Pulmonary artery endothelial cell (primary cell): ENCODE measurements at places on chromosomes 5 and 9. TPM values are rescaled to one million over a fixed set of nuclear protein-coding genes. Genes with fewer than 3 reads are reported as not detected.

The COQ4 gene
- 24.4 and 28.1 TPM in 2 replicates for total RNA-seq

- DNase-seq: no peak
Measured at GRCh38 chr5:94707359-94707758, 88.9 kb downstream of the SLF1 start.

GRCh38 chr9:90998573-90998972 lies 197.0 kb downstream of the SYK start:
- DNase-seq: no peak

The SPATA31A3 gene
- not detected in 2 replicates for total RNA-seq

GRCh38 chr9:545480-545879 lies 296.0 kb upstream of the DMRT1 start:
- DNase-seq: no peak

GRCh38 chr9:14383294-14383693 lies 69.4 kb upstream of the NFIB start:
- DNase-seq: peak; percentile 20

The IL17B gene
- total RNA-seq: not detected in 2 replicates

The DMRT3 gene
- total RNA-seq: not detected in 2 replicates
